ENCODE measurements at places on chromosomes 3 and 15.

DNA sequence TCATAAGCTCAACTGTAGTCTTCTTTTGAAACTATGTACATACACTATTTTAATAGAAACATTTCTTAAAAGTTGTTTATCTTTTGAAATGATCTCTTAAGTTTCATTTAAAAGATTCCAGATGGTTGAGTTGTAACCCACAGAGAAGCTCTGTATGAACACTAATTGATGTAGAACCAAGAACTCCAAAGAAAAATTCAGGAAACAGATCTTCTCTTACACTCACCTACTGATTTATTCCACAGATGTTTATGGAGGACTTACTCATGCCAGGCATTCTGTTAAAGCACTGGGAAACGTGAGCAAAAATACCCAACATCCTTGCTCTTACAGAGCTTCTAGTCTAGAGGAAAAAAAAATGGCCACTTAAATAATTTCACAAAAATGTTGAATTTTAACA lies 551.1 kb downstream of the NAALADL2 start:
- DNase-seq: no peak

- no peak for DNase-seq
Observed at GRCh38 chr3:140770977-140771667, 93.3 kb downstream of the TRIM42 start.

GRCh38 chr3:131972091-131972490 lies 62.7 kb downstream of the CPNE4 start:
- no peak for DNase-seq

DNA sequence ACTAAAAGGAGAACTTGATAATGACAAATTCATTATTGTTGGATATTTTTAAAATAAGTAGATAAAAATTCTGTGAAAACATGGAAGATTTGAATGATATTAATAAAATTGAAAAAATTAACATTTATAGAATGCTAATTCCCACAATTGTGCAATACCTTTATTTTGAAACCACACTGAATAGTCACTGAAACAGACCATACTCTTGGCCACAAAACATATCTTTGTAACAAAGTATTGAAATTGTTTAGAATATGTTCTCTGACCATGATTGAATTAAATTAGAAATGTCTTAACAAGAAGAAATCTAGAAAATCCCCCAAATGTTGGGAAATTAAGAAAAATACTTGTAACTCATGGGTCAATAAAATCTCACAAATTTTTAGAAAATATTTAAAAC lies 49.2 kb downstream of the ARHGAP11B start:
- no peak for DNase-seq
